Esophagus muscularis mucosa (tissue), 4 donors: ENCODE measurements at places on chromosomes 4 and X. TPM values are rescaled to one million over a fixed set of nuclear protein-coding genes. Genes with fewer than 3 reads are reported as not detected.

DNA sequence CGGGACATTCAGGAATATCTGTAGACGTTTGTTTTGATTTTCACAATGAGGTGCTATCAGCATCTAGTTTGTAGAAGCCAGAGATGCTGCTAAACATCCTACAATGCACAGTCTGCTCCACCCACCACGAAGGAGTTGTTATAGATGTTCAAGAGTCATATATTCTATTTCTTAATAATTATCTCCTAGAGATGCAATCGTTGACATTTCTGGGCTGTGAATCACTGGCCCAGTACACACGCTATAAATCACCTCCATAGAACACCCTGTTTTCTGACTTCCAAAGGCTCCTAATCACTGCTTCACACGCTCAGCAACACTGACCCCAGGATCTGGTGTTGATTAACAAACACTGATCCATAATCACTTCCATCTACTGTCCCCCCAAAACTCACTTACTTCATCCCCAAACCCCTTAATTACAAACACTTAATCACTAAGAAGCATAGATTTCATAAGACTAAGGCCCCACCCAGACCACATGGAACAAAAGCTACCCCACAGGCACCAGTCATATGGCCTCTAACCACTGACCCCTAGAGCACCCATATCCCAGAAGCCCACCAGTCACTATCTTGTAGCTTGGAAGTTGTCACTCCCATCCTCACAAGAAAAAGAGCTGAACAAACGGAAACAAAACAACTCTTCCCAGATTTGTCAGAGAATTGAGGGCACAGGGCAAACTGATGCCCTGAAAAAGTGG, 31.7 kb upstream of the ZNF41 start:
- no peak for DNase-seq

DNA sequence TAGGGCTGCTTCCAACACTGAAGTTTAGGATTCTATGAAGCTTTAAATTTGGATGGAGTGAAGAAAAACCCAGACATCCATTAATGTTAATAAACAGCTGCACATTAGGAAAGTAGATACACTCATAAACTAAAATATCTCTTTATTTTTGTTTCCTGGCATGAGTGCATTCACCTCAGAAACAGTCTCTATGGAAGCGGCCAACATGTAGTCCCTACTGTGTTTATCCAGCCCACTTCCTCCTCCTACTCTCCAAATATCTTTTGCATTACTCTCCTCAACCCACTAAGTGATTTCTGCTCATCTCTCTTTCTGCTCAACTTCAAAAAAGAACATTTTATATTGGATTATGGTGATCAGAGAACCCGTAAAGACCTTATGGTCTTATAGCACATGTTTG, 180.3 kb upstream of the MXRA5 start:
- DNase-seq: no peak

The FAT4 gene
- total RNA-seq: 44.0 TPM

- DNase-seq: no peak
Measured at GRCh38 chrX:133916984-133917722, 68.2 kb downstream of the GPC3 start.

DNA sequence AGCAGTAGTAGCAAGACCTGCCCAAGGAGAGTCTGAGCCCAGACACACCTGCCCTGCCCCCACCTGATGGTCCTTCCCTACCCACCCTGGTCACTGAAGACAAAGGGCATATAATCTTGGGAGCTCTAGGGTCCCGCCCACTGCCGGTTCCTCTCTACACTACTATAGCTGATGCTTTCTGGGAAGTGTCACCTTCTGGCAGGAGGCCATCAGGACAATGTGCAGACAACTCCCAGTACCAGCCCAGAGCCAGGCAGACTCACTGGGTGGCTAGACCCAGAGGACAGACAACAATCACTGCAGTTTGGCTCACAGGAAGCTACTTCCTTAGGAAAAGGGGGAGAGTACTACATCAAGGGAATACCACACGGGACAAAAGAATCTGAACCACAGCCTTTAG, 312.7 kb downstream of the SPRY1 start:
- no peak for DNase-seq

DNA sequence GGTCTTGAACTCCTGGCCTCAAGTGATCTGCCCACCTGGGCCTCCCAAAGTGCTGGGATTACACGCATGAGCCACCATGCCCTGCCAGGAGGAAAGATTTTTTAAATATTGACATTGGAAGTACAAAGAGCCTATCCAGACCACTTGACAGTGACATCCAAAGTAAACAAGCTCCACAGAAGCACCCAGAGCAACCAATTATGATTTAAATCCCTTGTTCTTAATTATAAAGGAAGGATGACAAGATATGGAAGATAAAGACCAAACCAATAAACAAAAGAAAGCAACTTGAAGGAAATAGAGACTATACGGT, 27.7 kb upstream of the RPL34 start:
- DNase-seq: no peak

The GCNA gene
- total RNA-seq: 1.2 TPM

- DNase-seq: no peak
Measured at GRCh38 chr4:147837854-147838253, 106.0 kb downstream of the ARHGAP10 start.

DNA sequence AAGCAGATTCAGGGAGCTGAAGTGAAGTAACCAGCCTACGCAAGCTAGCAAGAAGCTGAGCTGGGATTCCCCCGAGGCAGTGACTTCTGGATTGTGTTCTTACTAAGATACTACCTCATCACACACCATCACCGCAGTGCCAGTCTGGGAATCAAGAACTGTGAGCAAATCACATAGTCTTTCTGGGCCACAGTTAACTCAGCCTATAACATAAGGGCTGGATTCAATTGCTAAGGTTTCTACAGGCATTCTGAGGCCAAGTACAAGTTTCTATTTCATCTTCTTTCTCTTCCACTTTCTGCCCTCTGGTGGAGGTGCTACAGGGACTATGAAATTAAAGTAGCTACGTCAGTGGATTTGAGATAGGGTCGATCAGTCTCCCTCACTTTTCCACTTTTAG, 1.4 kb upstream of the CORIN start:
- DNase-seq: no peak

The SMIM20 gene
- total RNA-seq: 26.7 TPM

The CDX4 gene
- not detected for total RNA-seq

DNA sequence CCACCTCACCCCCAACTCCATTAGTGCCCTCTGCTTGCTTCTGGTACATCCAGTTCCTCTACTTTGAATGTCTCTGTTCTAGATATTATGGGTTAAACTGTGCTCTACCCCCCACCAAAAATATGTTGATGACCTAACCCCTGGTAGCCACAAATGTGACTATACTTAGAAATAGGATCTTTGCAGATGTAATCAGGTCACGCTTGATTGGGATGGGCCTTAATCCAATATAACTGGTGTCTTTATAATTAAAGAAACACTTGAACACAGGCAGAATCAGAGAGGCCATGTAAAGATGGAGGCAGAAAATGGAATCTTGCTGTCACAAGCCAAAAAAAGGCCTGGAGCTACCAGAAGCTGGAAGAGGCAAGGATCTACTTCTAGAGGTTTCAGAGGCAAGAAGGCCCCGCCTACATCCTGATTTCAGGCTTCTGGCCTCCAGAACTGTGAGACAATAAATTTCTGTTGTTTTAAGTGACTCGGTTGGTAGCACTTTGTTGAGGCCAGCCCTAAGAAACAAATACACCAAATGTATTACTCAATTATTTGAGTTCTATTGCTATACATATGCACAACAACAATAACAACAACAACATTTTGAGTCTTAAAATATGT, 220.0 kb downstream of the PPP3CA start:
- DNase-seq: no peak

The CXorf49 gene
- total RNA-seq: not detected

- no peak for DNase-seq
Measured at GRCh38 chr4:118277243-118277642, 75.6 kb downstream of the PRSS12 start.

DNA sequence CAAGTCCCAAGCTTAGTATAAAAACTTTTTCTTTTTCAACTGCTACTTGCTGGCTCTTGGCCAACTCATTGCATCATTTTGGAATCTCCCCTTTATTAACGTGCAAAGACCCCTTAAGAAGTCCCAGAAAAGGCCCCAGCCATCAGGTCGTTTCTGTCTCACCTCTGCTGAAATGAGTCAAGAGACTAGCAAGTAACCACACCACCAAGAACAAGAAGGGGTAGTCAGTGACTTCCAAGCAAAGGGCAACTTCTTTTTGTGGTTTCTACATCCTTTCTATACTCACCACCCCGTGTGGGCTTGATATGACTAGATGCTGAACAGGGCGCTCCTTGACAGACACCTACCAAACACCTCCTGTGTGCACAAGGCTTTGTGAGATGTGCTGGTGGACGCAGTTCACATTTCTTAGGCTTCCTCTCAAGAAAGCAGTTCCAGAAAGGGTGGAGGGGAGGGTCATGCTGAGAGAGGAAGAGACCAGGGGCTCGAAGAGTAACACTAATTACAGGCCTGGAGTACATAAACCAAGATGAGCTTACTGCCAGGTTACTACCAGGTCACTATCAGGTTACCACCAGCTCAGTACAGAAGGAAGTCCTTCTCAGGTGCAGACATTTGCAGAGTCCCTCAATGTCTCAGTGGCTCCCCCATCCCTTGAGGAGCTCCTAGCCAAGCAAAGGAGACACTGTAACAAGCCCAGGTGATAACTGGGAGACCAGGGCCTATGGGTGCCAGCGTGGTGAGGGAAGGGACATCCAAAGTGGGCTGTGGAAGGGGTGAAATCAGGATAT, 19.3 kb downstream of the JAKMIP1 start:
- DNase-seq: no peak

DNA sequence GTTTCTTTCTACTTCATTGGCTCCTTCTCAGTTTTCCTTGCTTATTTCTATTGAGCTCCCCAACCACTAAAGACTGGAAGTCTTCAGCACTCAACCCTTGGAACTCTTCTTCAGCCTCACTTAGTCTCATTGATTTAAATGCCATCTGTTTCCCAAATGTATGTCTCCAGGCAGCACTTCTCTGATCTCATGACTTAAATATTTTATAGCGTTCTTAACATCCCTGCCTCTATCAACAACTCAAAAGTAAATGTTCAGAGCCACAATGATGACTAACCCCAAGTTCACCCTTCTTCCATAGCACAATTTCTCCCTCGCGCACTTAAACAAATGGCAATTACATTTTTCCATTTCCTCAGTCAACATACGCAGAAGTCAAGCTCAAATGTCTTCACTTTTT, 1393.3 kb downstream of the ARAP2 start:
- DNase-seq: no peak

GRCh38 chrX:140091125-140091886, 126.0 kb upstream of the CXorf66 start:
- no peak for DNase-seq

DNA sequence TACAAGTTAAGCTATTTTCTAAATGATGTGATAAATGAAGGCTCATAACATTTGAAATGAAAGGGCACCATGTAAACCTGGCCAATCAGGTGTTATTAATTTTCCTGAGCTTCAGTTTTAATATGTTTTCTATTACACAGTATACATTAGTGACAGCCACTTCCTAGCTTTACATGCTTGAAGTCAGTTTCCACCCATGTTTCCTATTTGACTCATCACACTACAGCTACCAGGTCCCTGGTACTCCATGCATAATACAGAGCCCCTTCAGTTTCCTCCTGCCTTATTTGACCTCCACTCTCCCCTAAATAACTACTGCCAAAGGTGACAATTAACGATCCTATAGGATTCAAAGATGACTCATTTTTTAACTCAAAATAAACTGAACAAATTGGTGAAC, 18.3 kb downstream of the ZNF518B start:
- no peak for DNase-seq

The RAB33A gene
- 0.91 TPM for total RNA-seq

DNA sequence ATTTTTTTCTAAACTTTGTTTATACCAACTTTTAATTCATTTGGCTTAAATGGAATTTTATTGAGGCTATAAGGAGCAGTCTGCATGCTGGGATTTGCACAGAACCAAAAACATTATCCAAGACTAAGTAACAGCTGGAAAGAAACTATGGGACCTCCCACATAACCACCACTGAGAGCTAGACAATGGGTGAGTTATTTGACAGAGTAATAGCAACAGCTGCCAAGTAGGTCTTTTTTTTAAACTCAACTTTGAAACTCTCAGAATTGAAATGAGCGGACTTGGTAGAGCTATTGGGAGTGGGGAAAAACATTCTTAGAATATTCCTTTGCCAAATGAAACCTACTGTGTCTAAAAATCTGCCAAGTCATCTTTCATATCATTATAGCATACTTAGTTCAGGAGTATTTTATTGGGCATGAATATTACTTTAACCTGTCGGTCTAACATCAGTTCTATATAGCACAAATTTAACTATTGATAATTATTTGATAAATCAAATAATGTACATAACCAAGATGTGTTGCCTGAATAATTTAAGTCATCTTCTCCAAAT, 1428.0 kb downstream of the PCDH7 start:
- no peak for DNase-seq

- DNase-seq: no peak
Measured at GRCh38 chr4:124903995-124904722, 191.6 kb upstream of the ANKRD50 start.

GRCh38 chrX:155997436-155997835, at the start of gene IL9R:
IL9R (plus strand) TSS chrX:155997696; CDS start chrX:155997760, 64 bp downstream.
- DNase-seq: no peak

The PTTG2 gene
- total RNA-seq: 0.71 TPM

GRCh38 chr4:16120720-16121119, 36.9 kb upstream of the PROM1 start:
- DNase-seq: no peak

DNA sequence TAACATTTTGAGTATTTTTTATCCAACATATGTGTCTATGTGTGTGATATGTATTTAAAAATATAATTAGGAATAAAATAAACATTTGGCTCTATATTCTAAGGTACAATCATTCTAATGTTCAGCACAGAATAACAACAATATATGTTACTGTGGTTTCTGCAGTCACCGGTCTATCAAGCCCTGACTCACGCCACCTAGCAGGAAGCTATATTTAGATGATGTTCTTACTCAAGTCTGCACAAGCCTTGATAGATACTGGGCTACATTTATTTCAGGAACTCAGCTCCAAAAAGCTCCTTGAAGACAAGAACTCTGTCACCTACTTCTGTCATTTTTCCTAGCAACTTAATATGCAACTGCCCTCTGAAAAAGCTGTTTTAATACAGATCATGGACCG, 152.0 kb upstream of the FTHL17 start:
- DNase-seq: no peak

The QRFPR gene
- not detected for total RNA-seq

- no peak for DNase-seq
Measured at GRCh38 chr4:125642645-125643044, 327.9 kb downstream of the FAT4 start.

- no peak for DNase-seq
Measured at GRCh38 chrX:12949927-12950656, 24.8 kb upstream of the TMSB4X start.

The NLRP2B gene
- total RNA-seq: 0.26 TPM

- DNase-seq: no peak
Measured at GRCh38 chr4:40199999-40200874, 3.4 kb downstream of the RHOH start.

DNA sequence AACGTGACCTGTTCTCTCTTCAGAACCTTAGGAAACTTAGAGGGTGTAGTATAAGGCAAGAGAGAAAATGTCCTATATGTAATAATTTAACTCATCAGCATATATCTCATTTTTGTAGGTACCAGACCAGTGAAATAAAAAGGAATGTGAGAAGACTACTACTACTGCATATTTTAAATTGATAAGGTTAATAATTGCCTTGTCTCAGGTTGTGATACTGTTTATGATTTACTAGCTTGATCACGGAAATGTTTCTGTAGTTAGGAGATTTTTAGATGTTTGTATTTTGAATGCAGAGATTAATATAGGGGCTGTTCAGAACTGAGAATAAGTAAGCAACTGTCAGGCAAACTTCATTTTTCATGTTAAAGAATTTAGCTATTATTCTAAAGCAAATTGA, 1563.4 kb downstream of the C4orf33 start:
- DNase-seq: no peak

- no peak for DNase-seq
Measured at GRCh38 chr4:123304151-123304964, 92.2 kb upstream of the SPRY1 start.

The ODAM gene
- total RNA-seq: not detected
